IPS-NIHi11 (cell line): ENCODE measurements at places on chromosomes 16 and 17.

GRCh38 chr16:4316864-4317531 is 1.1 kb downstream of the GLIS2 start:
- DNase-seq = peak; percentile 48

DNA sequence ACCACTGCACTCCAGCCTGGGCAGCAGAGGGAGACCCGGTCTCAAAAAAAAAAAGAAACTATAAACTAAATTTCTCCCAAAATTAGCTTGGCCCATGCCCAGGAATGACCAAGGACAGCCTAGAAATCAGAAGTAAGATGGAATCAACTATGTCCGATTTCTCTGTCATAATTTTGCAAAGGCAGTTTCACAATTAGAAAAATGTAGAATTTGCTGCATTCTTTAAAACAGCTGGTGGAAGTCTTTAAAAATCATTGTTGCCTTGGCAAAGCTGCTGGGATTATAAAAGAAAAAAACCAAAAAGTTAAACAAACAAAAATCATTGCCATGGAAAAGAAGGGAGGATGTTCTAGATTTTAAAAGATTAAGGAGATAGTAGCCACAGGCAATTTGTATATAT is 32.4 kb downstream of the WWP2 start:
- DNase-seq = no peak

DNA sequence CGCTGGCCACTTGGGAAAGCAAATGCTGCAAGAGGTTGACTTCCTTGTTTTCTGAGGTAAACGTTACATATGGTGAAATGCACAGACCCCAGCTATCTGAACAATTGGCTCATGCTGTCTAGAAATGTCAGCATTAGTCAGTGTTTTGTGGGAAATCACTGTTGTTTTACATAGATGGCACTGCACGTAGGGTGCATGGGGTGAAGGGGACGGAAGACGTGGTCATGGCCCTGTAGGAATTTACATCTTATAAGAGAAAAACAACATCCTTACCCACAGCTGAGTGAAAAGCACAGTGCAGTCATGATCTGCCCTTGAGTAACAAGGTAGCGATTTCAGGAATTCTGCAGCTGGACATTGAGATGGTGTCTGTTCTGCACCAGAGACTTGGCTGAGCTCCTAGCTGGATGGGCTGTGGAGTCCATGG is 15.2 kb downstream of the RPTOR start:
- DNase-seq = no peak

- DNase-seq = no peak
Observed at GRCh38 chr17:73387746-73388577, 76.2 kb upstream of the CDC42EP4 start.

- no peak for DNase-seq
Observed at GRCh38 chr16:87333581-87334331, 16.6 kb upstream of the C16orf95 start.

GRCh38 chr16:19555938-19556771 is 652 bp downstream of the VPS35L start:
- DNase-seq = peak; percentile 73

DNA sequence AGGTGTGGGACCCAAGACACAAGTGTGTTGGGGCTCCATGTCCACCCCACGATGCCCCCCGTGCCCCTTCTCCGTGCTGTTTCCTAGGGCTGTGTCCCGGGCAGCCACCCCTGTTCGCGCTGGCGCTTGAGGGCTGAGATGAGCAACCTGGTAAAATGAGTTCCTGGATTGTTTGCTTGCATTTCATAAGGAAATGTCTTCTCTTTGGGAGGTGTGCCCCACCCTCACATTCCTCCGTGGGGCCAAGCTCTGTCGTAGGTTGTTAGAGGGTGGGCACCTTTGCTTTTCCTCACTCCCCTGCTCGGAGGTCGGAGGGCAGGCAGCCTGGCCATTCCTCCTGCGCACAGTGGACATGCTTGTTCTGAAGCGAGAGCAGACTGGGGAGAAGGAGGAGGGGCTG is 171.3 kb upstream of the CHMP6 start:
- DNase-seq = no peak

- DNase-seq = no peak
Observed at GRCh38 chr16:73216932-73217331, 169.0 kb upstream of the ZFHX3 start.

- DNase-seq = no peak
Observed at GRCh38 chr17:72390675-72391508, 270.1 kb downstream of the SOX9 start.

DNA sequence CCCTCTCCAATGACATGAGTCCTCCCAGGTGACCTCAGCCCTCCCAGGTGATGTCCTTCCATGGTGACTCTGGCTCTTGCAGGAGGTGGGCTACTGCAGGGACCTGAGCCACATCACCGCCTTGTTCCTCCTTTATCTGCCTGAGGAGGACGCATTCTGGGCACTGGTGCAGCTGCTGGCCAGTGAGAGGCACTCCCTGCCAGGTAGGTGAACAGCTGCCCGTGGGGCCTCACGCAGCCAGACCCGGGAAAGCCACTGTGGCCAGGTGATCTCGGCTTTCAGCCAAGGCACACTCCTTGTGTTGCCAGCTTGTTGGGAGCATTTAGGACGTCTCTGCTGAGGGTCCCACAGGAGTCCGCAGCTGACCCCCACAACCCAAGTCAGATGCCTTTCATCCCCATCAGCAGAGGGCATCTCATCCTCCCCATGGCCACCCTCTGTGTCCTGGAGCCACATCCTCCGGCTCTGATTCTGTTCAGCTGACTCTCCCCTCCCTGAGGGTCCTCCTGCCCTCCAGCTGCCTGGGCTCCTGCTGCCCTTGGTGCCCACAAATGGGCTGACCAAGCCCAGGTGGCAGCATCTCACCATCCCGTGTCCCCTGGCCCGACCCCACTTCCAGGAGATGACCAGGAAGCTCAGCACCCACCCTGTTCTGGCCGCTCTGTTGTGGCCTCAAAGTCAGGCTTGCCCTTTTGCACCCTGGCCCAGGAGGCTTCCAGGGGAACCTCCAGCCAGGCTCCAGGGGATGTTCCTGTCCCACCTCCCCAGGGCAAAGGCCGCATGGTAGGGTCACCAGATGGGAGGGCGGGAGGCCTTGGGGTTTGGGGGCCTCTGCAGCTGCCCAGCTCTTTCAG is 20.1 kb downstream of the USP6 start:
- no peak for DNase-seq
